ENCODE measurements at places on chromosomes 4 and X.
A peak's percentile ranks its signal among the peaks of the same experiment; 100 is the strongest.

- DNase-seq = no peak
These were observed 42.3 kb downstream of the ANAPC10 start for GRCh38 chr4:145055533-145056257.

- no peak for DNase-seq
These were observed 42.7 kb upstream of the DDX3X start for GRCh38 chrX:41291309-41291708.

- no peak for DNase-seq
These were observed 13.7 kb downstream of the SEPTIN11 start for GRCh38 chr4:76963131-76963750.

GRCh38 chrX:103399744-103400143 is 23.4 kb downstream of the BEX3 start:
- peak; percentile 51 for DNase-seq

DNA sequence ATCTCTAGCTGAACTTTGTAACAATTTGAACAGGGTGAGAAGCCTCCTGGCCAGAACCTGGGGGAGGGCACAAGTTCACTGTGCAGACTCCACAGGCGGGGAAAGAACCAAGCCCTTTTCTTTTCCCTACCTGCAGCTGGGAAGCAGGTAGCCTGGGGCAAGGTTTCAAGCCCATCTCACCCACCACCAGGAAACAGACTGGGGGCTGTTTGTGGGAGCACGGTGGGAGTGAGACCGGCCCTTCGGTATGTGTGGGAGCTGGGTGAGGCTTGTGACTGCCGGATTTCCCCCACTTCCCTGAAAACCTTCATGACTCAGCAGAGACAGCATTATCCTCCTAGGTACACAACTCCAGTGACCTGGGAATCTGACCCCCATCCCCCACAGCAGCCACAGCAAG is 211.7 kb downstream of the ZNF674 start:
- DNase-seq = no peak

DNA sequence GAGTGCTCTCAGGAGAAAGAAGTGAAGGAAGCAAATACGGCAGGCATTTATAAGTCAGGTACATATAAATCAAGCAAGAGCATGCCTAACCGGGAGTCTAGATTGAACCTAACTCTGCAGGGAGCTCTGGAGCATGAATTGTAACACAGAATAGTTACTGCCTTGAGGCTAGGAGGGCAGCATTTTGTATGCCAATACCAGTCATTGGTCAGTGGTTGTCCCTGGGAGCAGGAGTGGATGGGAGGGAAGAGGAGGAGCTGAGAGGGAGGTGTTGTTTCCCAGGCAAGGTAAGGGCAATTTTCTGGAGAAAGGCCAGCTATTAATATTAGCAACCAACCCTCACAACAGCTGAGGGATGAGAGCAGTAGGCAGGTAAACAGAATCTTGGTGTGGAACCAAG is 224.7 kb upstream of the DCAF8L1 start:
- DNase-seq = no peak

All from foreskin fibroblast (primary cell).